ENCODE measurements at places on chromosomes 2 and 18.

DNA sequence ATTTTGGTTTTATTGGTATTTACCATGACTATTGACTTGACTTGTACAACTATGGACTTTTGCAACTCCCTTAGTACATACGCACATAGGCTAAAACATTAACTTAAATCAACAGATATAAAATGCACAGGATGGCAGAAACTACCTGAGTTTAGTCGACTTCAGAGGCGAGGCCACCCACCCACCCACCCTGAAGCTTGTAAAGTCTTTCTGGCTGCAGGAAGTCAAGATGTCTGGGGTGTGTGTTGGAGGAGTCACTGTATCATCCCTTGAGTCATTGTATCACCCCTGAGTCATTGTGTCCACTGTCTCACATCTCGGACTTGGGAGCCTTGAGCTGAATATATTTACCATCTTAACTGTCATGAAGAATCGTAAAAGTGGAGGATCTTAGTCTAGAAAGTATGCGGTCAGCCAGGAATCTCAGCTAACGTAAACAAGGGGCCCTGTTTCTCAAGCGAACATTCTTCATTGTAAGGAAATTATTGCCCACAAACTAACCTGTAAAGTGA is 140.0 kb upstream of the ST6GAL2 start:
- DNase-seq, result no peak

DNA sequence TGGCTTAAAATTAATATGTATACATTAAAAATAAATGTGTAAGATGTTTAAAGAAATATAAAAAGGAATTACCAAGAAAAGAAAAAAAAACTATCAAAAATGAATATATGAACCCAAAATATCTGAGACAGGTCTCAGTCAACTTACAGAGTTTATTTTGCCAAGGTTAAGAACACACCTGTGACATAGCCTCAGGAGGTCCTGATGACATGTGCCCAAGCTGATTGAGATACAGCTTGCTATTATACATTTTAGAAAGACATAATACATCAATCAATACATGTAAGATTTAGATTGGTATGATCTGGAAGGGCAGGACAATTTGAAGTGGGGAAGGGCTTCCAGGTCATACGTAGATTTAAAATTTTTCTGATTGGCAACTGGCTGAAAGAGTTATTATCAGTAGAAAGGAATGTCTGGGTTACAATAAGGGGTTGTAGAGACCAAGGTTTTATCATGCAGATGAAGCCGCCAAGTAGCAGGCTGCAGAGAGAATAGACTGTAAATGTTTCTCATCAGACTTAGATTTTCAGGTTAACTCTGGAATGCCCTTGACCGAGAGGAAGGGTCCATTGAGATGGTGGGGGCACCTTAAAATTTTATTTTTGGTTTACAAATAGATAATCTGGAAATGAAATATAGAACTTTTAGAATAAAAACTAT is 74.7 kb downstream of the EXOC6B start:
- DNase-seq, result no peak

GRCh38 chr2:186459009-186459408 is 27.1 kb upstream of the ZC3H15 start:
- DNase-seq, result no peak

DNA sequence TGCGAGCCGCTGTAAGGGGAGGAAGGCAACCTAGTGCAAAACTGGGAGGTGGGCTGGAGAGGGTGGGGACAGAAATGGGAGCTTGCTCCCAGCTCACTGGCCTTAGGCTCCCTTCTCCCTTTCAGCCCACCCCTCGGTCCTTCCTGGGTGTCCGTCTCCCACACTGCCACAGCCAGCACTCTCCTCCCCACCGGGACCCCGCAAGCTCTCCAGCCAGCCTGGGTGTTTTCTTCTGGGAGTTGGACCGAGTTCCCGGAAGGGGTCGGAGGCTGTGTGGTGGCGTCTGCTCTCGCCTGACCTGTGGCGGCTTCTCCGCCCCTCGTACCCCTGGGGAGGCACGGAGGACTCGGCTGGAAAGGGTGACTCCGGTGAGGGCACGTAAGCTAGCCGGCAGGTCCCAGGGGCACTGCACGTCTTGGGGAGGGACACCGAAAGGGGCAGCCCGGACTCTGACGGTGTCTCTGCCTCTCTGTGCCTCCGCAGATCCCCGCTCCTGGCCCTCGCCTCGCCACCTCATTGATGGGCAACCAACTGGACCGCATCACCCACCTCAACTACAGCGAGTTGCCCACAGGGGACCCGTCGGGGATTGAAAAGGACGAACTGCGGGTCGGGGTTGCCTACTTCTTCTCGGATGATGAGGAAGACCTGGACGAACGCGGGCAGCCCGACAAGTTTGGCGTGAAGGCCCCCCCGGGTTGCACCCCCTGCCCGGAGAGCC is 1.1 kb downstream of the LRATD1 start:
- no peak for DNase-seq

DNA sequence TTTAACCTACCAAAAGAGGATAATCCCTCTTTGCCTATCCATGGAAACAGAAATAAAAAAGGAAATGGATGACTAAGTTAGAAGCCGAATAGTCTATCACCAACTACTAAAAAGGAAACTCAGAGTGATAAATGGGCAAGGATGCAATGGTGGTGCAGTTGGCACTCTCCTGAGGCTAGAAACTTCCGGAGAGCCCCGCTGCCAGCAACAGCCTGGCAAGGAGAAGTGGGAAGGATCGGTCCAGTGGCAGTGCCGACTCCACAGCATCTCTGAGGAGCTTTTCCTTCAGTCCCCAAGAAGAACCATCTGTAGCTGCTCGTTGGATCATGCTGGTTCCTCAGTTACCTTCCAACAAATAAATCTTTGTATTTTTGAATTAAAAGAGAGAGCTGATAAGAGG is 74.7 kb downstream of the DPP4 start:
- no peak for DNase-seq

- DNase-seq, result no peak
Measured at GRCh38 chr18:48816554-48816953, 134.2 kb downstream of the SMAD7 start.

- DNase-seq, result no peak
Measured at GRCh38 chr2:128272601-128273468, 45.8 kb downstream of the HS6ST1 start.

DNA sequence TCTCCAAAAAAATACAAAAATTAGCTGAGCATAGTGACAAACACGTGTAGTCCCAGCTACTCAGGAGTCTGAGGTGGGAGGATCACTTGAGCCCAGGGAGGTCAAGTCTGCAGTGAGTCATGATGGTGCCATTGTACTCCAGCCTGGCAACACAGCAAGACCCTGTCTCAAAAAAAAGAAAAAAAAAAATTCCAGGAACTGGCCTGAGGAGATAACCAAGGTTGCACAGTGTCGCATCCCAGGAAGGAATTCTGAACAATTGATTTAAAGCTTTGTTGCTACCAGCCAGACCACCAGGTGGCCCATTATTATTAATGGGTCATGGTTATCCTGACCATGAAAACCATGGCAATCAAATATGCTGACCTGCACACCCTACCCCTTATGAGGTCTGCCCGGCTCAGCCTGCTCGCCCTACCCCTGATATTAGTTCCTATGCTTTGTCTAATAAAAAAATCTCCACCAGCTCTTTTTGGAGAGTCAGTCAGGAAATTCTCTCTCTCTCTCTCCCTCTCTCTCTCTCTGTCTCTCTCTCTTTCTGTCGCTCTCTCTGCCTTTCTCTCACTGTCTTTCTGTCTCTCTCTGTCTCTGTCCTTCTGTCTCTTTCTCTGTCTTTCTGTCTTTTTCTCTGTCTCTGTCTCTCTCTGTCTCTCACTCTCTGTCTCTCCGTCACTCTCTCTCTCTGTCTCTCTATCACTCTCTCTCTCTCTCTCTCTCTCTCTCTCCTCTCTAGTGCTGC is 73.7 kb downstream of the NCAPH start:
- DNase-seq, result no peak

GRCh38 chr2:229821316-229821715 is 100.5 kb downstream of the TRIP12 start:
- DNase-seq, result no peak

DNA sequence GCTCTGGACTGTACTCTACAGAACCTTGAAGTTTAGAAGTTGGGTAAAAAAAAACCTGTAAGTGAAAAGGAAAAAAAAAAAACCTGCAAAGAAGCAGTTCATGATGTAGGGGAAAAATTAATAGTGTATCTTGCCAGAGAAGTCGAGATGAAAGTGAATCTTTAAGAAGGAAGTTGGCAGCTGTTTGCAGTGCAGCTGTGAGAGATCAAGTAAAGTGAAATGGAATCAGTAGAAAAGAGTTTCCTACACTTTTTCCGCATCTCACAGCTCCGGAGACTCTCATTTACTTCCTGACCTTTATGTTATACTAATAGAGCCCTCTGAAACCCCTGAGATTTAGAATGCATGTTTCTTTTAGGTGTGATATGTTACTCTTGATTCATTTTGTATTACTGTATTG is 19.2 kb downstream of the RNMT start:
- DNase-seq, result no peak

GRCh38 chr2:102112692-102113665 is 29.6 kb upstream of the IL1R1 start:
- DNase-seq, result no peak

GRCh38 chr2:193693758-193694157 is 1499.0 kb upstream of the TMEFF2 start:
- no peak for DNase-seq

- no peak for DNase-seq
Measured at GRCh38 chr2:168790226-168790902, 12.1 kb upstream of the NOSTRIN start.

DNA sequence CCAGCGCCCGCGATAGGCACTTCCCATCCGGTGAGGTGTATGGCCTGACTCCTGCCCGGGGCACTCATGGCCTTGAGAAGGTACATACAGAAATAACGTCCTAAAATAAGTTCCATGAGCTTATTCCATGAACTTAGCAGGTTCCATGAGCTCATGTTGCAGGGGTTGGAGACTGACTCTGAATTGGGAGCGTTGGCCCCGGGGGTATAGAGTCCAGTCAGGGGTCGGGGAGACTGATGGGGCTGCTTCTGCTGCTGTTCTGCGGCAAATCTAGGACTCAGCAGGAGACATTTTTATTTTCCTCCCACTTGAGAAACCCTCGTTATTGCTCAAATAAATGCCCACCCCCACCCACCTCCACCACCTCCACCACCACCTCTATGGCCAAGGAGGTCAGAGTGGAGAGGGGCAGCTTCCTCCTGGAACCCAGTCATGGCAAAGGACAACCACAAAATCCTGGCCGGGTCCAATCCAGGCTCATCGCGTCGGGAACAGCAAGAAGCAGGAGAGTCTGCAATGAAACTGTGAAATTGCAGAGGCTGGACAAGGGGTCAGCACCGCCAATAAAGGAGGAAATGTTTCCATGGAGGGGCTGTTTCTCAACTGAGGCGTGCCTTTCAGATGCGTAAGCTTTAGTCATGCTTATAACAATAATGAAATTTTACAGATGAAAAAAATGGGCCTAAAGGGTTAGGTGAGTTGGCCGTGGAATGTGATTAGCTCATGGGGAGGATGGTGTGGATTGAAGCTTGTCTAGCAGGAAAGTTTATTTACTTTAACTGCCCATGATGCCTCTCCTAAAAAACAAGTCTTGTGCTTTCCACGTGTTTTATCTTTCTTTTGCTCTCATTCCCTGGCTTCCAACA is 136.6 kb upstream of the ALKAL2 start:
- DNase-seq, result no peak

DNA sequence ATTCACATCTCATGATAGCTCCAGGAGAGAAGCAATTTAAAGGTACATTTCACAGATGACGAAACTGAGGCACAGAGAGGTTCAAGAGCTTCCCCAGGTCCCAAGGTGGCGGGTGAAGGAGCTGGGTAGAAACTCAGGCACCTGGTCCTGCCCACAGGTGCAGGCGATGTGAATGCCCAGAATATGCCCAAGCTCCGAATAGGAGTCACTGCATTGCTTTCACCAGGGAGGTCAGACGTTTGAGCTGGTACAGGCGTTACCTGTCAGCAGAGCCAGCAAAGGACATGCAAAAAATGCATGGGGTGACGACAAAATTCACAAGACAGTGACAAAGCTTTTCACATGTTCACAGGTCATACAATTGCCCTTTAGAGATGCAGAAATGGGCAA is 247.9 kb downstream of the HDAC4 start:
- no peak for DNase-seq

DNA sequence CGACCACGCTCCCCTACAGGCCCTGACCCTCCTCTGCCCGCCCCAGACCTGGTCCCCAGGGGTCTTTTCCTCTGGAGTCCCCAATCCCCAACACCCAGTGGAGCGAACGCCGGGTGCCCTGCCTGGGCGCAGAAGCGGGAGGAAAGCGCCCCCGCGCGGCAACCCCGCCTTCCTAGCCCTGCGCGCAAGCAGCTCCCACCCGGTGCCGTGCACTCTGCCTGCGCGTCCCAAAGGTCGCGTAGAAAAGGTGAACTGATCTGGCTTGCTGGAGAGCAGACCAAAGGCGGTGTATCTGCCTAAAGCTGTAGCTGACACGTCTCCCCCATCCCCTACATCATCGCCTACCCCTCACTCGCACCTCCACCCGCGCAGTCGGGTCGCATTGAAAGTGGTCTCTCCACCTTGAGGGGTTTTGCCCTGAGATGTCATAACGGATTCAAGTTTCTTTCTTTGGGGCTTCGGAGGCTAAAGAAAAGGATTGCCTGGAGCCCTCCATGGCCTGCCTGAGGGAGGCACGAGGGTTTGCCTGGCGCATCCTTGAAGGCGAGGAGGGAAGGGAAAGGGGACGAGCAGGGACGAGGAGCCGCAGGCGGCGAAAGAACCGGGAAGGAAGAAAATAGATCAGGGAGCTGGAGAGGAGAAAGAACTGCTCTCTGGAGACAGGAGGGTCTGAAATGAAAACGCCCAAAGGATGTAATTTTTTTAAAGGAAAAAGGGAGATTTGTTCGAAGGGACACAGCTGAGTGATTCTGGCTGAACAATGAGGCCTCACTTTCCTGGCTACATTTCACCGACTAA is 5.8 kb downstream of the GAD1 start:
- DNase-seq, result no peak

- no peak for DNase-seq
Measured at GRCh38 chr2:96137321-96138178, 752 bp downstream of the ASTL start.

DNA sequence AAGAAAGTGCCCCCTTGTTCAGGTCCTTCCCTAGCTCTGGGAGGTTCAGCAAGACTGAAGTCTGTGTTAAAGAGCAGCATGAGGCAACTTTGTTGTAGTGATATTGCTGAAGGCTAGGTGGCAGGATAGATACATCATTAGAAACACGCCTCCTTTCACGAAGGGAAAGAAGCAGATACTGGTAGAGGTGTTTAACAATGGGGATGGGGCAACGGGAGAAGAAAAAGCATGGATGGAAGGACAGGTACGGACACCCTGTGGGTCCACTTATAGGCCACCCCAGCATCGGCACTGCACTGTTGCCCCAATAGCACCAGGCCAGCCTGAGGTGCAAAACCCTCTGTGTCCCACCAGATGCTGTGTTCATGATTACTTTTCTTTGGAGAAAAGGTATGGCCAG is 3.5 kb upstream of the IGFBP5 start:
- no peak for DNase-seq

- DNase-seq, result no peak
Measured at GRCh38 chr2:43288417-43289305, 62.3 kb upstream of the ZFP36L2 start.

DNA sequence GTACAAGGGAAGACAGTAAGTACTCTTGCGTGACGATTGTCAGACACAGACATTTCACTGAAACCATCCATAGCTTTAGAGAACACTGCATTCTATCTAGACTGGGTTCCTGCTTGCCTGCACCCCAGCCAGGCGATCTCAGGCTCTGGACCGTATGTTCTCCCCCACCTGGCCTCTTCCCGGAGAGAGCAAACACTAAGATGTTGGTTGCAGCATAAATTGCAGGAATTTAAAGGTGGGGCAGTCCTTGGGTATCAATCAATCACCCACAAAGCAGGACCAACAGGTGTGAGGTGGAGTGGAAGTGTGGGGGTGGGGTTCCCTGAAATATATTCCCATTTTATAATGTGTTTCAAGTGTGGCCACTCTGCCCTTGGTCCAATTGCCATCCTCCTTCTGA is 103.6 kb upstream of the TGFA start:
- no peak for DNase-seq
